ENCODE measurements at places on chromosomes 5 and 9. TPM values are rescaled to one million over a fixed set of nuclear protein-coding genes. Genes with fewer than 3 reads are reported as not detected.

C9orf153 gene
- total RNA-seq: 0.27 TPM

EFCAB9 gene
- total RNA-seq: not detected

DBH gene
- total RNA-seq: not detected

SLC36A2 gene
- not detected for total RNA-seq

CNTNAP3B gene
- 149 TPM for total RNA-seq

SH2D3C gene
- 39.9 TPM for total RNA-seq

DND1 gene
- 0.43 TPM for total RNA-seq

CCNJL gene
- total RNA-seq: 4.0 TPM

TEX48 gene
- not detected for total RNA-seq

IFNA21 gene
- total RNA-seq: not detected

RUFY1 gene
- 51.1 TPM for total RNA-seq

PCDHB1 gene
- not detected for total RNA-seq

FOXD4L6 gene
- not detected for total RNA-seq

MRRF gene
- total RNA-seq: 58.4 TPM

CDH9 gene
- total RNA-seq: not detected

PCDHB3 gene
- 0.27 TPM for total RNA-seq

SPINK1 gene
- not detected for total RNA-seq

SLC9A3 gene
- 1.5 TPM for total RNA-seq
